ENCODE measurements at places on chromosomes 2 and 18. TPM values are rescaled to one million over a fixed set of nuclear protein-coding genes. Genes with fewer than 3 reads are reported as not detected.

KCNS3 gene
- total RNA-seq = 1.6 TPM

XIRP2 gene
- total RNA-seq = 0.41 TPM

CHRNA1 gene
- not detected for total RNA-seq

AQP12B gene
- total RNA-seq = not detected

SH3RF3 gene
- total RNA-seq = 9.0 TPM

CD302 gene
- 1.6 TPM for total RNA-seq

TTN gene
- total RNA-seq = 1.6 TPM

TSPYL6 gene
- not detected for total RNA-seq

DNA sequence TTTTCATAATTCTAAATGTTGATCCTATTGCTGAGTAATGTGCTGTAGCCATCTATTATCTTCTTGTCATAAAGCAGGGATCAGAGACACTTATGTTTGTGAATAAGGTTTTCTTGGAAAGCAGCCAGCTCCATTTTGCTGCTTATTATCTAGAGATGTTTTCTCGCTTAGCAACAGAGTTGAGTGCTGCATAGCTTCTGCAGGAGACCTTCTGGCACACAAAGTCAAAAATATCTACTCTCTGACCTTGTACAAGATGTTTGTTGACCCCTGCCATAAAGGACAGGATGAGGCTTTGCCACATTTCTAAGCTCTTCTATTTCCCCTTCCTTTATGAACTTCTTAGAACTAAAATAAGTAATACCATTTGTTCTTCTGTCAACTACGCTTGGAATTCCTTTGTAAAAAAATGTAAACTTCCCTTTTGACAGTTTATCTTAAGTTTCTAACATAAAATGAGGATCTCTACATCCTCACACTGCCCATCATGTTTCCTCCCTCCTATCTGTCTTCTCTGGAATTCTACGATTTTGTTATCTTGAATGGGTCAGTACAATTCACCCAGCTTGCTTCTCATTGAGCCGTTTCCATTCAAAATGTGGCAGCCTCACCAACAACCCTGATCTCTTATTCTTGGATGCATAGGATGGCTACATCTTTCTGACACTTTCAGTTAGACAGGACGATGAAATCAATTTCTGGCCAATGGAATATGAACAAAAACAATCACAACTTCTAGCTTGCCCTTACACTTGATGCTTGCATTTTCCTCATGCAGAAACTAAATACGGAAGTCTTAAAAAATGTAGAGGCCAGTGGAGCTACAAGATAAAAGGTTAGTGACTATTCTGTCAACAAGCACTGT is 1377.0 kb downstream of the SUCLG1 start:
- no peak for DNase-seq

- no peak for DNase-seq
Measured at GRCh38 chr2:96832754-96833507, 10.9 kb downstream of the ANKRD23 start.

GRCh38 chr2:128269063-128269989 is 49.3 kb downstream of the HS6ST1 start:
- no peak for DNase-seq

DNA sequence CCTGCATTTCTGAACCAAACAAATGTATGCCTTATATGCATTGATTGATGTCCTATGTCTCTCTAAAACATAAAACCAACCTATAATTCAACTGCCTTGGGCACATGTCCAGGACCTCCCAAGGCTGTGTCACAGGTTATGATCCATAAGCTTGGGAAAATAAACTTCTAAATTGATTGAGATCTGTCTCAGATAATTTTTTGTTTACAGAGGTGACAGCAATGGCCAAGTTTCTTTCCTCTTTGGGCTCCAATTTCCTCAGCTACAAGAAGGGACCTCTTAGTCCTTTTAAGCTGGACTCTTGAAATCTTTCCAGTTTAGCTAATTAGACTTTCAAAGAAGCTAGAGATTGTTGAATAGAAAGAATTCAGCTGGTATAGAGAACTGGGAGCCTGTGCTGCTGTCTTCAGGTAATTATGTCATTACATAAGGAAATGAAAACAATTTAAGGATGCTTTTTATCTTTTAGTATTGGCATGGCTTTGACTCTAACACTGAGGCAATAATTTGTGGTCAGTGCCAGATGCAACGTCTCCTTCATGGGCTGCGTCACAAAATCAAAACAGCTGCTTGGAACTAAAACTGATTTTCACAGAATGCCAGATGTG is 412.1 kb upstream of the TRIB2 start:
- no peak for DNase-seq

- DNase-seq = no peak
Measured at GRCh38 chr2:44772669-44773378, 168.7 kb upstream of the SIX3 start.

DNA sequence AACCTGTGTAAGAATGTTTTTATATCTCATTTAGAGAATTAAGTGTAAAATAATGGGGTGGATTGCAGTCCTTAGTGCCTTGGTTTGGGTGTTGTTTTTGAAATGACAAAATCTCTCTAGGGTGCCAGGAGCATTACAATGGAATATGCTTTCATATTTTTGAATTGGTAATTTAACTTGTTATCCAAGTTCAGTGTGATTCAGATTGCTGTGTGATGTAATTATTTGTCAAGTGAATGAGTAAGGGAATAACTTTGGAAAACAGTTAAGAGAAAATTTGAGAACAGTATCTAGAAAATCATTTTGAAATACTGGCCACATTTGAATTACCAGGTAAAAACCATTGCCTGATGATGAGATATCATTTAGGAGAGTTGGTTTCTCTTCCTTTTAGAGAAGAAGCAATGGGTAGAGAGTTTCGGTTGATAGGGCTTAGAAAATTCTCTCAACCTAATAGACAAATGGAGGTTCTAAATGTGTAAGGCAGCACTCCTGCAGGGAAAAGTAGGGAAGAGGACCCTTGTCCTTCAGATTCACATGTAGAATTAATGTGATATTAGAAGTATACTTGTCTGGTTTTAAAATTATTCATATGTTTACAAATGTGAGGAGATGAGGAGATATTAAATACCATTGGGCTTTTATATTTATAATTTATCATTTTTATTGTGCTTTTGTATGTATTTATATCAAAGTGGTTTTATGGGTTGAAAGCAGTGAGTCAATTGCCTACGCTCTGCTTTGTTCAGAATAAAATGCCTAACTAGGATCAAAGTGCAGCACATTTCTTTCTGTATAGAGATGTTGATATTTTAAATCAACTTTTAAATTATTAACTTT is 124.8 kb downstream of the PHLPP1 start:
- no peak for DNase-seq

GRCh38 chr18:23992941-23993280 is 21.6 kb upstream of the TTC39C start:
- no peak for DNase-seq

- no peak for DNase-seq
Measured at GRCh38 chr18:63476668-63477067, at the start of gene SERPINB5. Gene SERPINB5, plus strand, starts transcription at chr18:63476958. Its CDS starts 7,471 bp downstream, at chr18:63484429.

- no peak for DNase-seq
Measured at GRCh38 chr2:171952748-171953147, 30.5 kb downstream of the HAT1 start.

GRCh38 chr2:239545741-239546392 is 145.0 kb upstream of the HDAC4 start:
- no peak for DNase-seq

GRCh38 chr18:13219593-13220159 is 1.1 kb downstream of the LDLRAD4 start:
- no peak for DNase-seq

DNA sequence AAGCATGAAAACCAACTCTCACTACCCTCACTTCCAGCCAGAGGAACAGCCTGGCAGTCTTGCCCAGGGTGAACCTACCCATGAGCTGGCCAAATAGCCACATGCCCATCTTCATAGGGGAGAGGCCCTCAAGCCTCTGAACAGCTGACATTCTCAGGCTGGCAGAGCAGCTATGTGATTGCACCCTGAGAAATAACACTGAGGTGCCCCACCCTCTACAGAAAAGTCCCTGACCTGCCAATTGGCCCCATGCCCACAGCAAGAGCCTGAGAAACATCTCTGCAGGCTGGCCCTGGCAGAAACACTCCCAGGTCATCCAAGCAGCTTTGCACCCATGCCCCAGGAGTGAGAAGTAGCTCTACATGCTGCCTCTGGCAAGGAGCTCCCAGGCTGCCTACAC is 127.4 kb upstream of the OTX1 start:
- DNase-seq = no peak

GRCh38 chr18:60534538-60534937 is 162.0 kb upstream of the MC4R start:
- DNase-seq = no peak

All from frontal cortex (tissue), 4 donors.